ENCODE measurements at places on chromosomes 1 and 21.

DNA sequence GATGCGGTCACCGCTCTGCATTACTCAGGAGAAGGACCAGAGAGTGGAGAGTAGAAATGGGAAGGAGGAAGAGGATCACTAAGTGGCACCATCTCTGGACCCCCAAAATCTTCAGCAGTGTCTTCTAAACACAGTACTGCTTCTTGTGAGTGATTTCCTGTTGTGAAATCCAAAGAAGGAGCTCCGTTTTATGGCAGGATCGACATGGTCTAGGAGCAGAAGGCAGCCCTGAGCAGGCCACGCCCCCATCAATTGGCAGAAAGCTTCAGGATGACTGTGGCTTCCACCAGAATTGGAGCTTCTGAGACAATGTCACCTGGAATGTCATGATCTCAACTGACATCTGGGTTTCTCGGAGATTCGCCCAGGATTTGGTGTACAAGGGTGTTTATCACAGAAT is 171.5 kb downstream of the ADSS2 start:
- no peak for DNase-seq

GRCh38 chr1:171879556-171879955 is 38.3 kb downstream of the DNM3 start:
- DNase-seq = no peak

DNA sequence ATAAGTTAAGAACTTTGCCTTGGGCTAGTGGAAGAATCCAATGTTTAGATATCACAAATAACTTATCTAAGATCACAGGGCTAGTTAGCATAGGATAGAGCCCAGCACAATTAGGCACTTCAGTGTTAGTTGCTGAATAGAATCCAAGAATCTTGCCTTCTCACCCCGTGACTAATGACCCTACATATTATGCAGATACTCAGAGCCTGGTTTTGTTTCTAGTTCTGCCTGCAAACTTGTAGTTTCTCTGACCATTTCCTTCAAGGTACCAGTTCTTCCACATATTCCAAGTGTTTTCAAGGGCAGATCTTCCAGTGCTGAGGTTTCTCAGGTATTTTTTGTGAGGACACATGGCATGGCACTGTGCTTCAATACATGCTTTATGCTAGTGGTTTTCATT is 239.3 kb downstream of the KCNK2 start:
- DNase-seq = no peak

- DNase-seq = no peak
Measured at GRCh38 chr1:100130552-100131077, 2.1 kb downstream of the SASS6 start.

- no peak for DNase-seq
Measured at GRCh38 chr1:67570486-67571143, 114.4 kb upstream of the GADD45A start.

GRCh38 chr1:201096041-201096461 is 16.2 kb downstream of the CACNA1S start:
- no peak for DNase-seq

DNA sequence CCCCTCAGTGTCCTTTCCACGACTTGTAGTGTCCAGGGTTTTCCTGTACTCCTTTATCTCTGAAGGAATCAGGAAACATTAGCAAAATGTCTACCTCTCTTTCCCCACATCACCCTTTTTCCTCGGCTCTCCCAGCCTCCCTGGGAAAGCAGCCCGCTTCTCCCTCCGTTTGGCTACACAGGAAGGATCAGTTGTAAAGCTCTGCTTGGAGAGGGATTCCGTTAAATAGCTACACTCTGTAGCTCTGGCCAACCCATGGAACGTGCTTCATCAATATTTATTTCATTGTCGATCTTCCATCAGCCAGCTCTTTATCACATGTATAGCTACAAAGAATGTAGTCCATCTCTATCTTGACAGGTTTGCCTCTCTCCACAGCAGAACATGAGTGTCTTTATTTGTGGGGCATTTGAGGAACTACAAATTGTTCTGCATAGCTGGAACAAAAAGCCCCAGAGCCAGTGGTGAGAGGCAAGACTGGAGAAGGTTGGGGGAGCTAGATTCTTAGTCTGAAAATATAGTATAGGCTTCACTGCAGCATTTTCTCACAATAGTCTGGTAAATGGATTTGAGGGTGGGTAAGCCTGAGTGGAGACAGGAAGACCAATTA is 191.8 kb downstream of the SLC35F3 start:
- DNase-seq = no peak

DNA sequence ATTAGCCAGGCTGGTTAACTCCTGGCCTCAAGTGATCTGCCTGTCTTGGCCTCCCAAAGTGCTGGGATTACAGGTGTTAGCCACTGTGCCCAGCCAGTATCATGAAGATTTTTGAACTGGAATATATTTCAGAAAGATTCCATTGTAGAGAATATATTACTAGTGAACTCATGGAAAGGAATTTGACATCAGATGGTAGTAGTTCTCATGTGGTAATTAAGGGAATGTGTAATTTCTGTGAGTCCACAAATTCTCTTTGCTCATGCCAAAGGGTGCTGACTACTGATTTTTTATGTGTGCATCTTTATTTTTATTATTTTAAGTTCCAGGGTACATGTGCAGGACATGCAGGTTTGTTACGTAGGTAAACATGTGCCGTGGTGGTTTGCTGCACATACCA is 10.4 kb downstream of the DTL start:
- DNase-seq = no peak

DNA sequence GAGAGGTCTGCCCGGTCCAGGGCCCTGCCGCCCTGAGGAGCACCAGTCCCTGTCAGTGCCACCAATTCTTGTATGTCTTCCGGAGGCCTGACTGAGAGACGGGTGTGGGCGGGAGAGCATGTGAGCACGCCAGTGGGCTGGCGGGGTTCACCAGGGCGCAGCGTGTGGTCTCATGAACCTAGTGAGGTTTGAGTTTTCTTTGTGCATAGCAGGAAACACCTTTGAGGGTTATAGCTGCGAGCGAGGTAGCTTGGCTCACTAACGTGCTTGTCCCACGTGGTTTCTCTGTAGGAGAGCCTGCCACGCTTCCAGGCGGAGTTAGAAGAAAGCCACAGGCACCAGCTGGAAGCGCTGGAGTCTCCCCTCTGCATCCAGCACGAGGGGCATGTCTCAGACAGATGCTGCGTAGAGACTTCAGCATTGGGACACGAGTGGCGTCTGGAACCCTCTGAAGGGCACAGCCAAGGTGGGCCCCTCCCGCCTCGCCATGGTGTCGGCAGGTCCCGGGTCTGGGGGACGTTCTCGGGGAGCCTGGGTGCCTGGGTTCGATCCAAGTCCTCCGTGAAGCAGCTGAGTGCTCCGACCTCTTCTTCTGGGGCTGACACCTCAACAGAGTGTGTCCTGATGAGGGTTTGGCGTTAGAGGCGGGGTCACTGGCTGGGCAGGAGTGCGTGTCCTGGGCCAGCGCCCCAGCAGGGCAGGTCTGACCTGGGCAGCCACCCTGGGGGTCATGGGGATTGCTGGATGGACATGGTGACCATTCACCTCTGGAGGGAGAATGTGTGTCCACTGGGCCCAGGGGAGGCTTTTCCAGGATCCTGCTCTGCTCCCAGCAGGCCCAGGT is 31.4 kb downstream of the PCNT start:
- no peak for DNase-seq

- DNase-seq = no peak
Measured at GRCh38 chr1:182953826-182954225, 860 bp upstream of the SHCBP1L start.

- no peak for DNase-seq
Measured at GRCh38 chr21:23452384-23453083, 2154.7 kb downstream of the MRPL39 start.

DNA sequence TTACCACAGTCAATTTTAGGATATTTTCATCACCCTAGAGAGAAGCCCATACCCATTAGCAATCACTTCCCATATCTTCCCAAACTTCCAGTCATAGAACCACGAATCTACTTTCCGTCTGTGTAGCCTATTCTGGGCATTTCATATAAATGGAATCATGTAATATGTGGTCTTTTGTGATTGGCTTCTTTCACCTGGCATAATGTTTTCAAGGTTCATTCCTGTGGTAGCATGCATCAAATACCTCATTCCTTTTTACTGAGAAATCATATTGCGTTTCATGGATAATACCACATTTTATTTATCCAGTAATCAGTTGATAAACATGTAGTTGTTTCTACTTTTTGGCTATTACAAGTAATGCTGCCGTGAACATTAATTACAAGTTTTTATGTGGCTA is 21.5 kb downstream of the DESI2 start:
- DNase-seq = no peak

All from inflammatory macrophage (primary cell).